Midbrain (tissue), 1 donor: ENCODE measurements at places on chromosomes 3 and 15.

GRCh38 chr15:85501574-85501973, 121.2 kb downstream of the AKAP13 start:
- no peak for DNase-seq

DNA sequence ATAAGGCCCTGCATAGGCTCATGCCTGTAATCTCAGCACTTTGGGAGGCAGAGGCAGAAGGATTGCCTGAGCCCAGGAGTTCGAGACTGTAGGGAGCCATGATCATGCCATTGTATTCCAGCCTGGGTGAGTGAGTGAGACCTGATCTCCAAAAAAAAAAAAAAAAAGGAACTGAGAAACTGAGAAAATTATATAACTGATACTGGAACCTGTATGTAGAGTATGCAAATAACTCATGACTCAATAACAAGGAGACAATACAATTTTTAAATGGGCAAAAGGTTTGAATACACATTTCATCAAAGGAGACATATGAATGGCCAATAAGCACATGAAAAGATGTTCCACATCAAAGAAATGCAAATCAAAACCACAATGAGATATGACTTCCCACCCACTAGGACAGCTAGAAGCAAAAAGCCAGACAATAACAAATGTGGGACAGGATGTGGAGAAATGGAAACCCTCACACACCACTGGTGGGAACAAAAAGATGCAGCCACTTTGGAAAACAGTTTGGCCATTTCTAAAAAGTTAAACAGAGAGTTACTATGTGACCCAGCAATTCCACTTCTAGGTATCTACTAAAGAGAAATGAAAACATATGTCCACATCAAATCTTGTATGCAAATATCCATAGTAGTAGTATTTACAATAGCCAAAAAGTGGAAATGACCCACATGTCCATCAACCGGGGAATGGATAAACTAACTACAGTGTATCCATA, 70.7 kb downstream of the IQSEC1 start:
- no peak for DNase-seq

DNA sequence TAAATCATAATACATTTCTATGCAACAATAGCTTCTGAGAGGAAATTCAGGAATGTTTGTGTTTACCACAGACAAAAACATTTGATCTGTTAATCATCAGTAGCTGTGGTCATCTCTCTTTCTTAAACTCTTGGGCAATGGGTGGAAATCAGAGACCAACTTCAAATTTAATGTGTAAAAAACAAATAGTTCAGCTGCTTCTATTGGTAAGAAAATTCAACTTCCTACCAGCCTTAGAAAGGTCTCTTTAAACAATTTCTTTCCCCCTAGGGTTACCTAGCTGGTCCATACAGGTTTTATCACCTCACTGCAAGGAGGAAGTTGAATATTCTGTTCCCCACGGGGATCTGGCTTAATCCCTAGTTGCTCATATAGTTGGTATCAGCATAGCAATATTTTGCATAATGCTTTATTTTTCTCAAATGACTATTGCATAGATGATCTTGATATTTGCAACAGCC, 20.3 kb upstream of the PPP4R2 start:
- DNase-seq: no peak

DNA sequence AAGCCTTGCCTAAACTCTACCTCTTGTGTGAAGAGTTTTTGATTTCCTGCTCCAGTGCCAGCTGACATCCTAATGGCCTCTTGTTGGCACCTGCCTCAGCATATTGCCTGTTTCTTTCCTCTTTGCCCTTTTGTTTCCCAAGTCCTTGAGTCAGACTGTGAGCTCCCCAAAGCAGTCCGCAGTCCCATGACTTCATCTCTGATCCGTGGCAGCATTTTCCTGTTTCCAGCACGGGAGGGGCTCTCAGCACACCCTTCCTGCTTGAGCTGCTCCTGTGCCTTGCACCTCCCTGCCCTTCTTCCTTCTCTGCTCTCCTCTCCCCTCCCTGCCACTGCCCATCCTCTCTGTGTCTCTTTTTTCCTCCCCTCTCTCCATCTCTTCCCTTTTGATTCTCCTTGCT, 179.6 kb downstream of the EPHB1 start:
- DNase-seq: no peak

GRCh38 chr3:53812434-53812833, 33.8 kb downstream of the CHDH start:
- no peak for DNase-seq

- DNase-seq: no peak
Measured at GRCh38 chr15:54514601-54515000, 536.4 kb downstream of the UNC13C start.

DNA sequence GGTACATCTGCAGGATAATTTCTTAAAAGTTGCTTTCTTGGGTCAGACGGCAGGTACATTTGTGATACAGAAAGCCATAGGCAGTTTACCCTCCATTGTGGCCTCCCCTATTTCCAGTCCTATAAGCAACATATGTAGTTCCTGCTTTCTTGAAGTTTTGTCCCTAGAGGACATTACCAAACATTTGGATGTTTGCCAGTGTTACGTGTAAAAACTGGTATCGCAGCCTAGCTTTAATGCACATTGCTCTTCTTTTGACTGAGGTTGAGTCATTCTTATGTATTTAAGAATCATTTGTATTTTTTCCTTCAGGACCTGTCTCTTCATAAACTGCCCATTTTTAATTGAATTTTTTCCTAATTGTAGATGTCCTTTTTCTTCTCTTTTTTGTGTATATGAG, 114.3 kb downstream of the DIPK2A start:
- no peak for DNase-seq

DNA sequence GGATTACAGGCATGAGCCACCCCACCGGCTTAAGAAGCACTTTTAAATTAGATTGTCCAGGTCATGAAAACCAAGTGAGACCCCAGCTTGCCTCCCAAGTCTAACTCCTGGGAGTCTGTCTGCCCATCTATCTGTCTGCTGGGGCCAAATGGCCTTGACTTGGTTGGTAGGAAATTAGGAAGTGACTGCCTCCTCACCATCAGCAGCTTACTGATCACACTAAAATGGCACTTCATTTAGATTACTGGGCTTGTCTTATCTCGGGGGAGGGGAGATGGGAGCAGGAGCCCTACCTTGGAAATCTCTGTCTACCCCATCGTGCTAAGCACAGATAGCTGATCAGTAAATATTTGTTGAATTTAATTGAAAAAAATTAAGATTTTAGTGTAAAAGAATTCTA, 5.6 kb upstream of the LRRC2 start:
- no peak for DNase-seq

- no peak for DNase-seq
Measured at GRCh38 chr15:100784493-100785180, 95.0 kb upstream of the ALDH1A3 start.

GRCh38 chr3:64940596-64941348, 253.0 kb upstream of the ADAMTS9 start:
- DNase-seq: no peak

DNA sequence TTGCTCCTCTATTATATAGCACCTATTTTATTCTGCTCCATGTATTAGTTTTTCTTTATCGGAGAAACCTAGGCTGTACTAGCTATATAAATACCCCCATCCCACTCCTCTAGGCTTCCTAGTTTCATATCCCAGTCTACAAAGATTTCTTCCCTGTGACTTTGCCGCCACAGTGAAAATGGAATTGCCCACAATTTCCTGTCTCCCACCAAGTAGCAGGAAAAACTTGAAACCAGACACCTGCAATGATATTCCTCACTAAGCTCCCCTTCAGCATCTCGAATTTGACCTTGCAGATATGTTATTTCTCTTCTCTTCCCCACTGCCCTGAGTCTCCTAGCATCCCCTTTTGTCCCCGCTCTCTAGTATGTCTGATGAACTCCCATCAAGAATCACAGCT, 685.8 kb upstream of the CCDC54 start:
- no peak for DNase-seq

GRCh38 chr3:50392101-50392715, 32.9 kb upstream of the TMEM115 start:
- peak; percentile 16 for DNase-seq

DNA sequence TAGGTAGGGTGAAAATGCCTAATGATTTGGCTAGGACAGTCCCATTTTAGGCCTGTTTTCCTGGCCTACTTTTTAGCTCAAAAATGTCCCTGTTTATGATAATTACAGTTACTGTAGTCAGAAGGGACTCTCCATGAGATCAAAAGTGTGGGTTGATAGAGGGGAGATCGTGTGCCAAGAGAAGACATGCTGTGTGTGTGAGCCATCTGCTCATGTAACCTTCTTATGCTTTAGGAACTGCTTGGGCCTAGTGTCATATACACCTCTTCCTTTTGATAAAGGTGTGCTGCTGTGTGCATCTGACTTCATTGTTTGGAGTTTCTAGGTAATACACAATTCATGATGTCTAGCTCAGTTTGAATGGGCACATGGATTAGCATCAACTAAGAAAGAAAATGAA, 786.5 kb downstream of the PDCD6IP start:
- DNase-seq: no peak

- DNase-seq: peak; percentile 72
Measured at GRCh38 chr3:143970773-143971358, 757 bp upstream of the DIPK2A start.

DNA sequence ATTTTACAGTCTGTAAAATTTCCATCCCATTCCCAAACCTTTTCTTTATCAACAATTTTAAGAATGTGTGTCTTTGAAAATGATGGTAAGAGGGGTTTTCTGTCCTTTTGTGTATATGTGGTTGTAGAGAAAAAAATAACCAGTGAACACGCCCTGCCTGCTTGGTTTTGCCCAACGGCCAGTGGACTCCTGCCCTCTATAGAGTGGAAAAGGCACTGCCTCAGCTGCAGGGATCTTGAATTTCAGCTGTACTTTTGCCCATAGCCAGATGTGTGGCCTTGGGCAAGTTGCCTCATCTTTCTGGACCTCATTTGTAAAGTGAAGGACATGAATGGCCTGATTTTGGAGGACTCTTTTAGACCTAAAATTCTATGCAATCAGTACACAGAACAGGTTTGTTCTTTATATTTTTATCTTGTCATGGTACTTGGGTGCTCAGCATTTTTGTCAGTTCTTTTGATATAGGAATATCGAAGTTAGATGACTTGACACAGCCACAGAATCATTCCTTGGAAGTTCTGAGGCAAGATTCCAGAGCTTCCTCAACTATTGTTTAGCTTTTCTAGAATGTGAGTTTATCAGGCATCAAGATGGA, 81.0 kb downstream of the CLDN11 start:
- DNase-seq: peak; percentile 61

DNA sequence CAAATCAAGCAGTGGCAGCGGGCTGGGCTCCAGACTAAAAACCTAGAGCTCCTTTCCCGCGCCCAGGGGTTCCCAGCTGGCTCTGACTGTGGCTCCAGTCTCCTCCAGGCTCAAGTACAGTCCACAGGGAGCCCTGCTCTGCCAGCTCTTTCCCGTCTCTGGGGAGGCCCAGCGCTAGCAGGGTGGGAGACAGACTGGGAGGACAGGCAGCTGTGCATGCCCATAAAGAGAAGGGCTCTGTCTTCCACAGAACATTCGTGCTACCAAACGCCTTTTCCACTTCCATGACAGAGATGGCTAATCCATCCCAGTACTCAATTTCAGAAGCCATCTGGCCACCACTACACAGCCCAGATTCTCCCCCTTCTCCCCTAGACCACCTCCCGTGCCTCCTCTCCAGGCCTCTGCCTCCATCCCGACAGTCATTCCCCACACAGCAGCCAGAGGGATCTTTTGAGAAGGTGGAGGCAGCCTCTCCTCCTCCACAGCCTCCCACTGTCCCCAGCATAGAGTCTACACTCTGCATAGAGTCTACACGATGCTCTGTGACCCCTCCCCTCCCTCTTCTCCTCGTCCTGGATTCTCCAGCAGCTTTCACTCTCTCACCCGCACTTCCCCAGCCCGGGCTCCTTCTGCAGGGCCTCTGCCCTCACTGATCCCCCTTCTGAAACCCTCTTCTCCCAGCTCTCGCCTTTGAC, 6.8 kb upstream of the DUSP7 start:
- DNase-seq: no peak

DNA sequence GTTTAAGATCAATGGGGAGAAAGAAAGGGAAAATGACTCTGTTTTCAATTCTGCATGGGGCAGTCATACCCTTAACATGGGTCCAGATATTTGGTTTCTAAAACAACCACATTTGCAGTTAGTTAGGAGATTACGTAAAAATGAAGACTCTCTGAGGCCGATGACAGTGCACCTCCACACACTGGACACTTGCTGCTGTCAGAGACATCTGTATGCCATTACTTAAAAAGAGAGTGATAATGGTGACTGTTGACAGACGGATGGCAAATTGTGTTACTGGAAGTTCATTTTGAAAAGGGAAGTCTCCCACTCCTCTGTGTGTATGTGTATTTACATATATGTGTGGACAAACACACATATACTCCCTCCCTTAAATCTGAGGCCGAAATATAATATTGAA, 304.5 kb upstream of the SEMA6D start:
- DNase-seq: no peak

DNA sequence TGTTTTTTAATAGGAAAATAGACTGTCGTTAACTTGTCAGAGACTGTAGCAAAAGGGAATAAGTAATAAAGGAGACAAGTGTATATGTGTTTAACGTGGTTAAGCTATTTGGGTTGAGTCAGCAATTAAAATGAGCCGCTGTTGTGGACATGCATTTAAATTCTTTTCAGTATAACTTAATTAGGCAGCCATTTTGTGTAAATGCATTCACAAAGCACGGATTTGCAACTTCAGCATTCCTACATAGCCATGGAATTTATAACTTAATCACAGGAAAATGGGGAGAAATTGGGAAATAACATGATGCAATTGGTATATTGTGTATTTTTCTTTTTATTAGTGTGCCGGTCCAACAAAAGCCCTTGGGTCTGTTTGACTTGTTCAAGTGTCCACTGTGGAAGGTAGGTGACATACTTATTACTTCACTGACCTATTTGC, 27.9 kb downstream of the USP3 start:
- no peak for DNase-seq

DNA sequence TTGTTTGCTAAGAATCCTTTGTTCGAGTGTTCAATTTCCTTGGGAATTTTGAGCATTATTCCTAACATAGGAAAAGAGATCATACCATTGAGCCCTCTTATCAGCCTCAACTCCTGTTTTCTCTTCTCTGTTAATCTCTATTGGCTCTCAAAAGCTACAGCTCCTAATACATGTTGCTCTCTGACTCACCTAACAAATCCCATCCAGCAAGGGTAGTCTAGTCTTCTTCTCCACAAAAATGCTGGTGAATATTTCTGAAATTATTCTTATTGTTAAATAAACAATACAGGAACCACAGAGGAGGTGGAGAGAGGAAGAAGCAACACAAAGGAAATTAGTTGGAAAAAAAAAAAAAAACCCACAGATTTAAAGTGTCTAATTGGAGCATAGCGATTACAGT, 325.8 kb upstream of the NAALADL2 start:
- DNase-seq: no peak
